Adipocyte (in vitro differentiated cells): ENCODE measurements at places on chromosomes 16 and 17.

GRCh38 chr16:66344533-66345145, 21.9 kb upstream of the CDH5 start:
- peak; percentile 85 for DNase-seq

GRCh38 chr17:47843391-47843730, 2.3 kb upstream of the SCRN2 start:
- no peak for DNase-seq

GRCh38 chr16:23827057-23827456, 8.7 kb upstream of the PRKCB start:
- DNase-seq = no peak

- no peak for DNase-seq
Measured at GRCh38 chr16:47026947-47027346, 53.5 kb upstream of the DNAJA2 start.

DNA sequence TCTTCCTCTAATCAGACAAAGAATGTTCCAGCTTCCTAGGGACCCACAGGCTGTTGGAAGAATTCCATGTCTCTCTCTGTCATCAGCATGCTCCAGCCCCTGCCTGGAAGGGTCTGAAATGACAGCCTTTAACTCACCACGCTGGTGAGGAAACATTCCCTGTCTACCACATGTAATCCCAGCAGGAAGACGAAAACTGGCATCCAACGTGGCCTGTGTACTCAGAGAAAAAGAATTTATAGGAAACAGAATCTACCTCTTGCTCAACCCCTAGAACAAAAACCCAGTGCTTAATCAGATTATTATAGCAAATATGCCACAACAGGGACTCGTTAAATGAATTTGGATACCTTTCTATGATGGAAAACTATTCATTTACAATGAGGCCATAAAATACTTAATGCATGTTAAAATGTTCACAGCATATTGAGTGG, 147.3 kb upstream of the FOXF1 start:
- peak; percentile 94 for DNase-seq

GRCh38 chr16:89924297-89924924, 1.3 kb downstream of the TUBB3 start:
- peak; percentile 80 for DNase-seq

DNA sequence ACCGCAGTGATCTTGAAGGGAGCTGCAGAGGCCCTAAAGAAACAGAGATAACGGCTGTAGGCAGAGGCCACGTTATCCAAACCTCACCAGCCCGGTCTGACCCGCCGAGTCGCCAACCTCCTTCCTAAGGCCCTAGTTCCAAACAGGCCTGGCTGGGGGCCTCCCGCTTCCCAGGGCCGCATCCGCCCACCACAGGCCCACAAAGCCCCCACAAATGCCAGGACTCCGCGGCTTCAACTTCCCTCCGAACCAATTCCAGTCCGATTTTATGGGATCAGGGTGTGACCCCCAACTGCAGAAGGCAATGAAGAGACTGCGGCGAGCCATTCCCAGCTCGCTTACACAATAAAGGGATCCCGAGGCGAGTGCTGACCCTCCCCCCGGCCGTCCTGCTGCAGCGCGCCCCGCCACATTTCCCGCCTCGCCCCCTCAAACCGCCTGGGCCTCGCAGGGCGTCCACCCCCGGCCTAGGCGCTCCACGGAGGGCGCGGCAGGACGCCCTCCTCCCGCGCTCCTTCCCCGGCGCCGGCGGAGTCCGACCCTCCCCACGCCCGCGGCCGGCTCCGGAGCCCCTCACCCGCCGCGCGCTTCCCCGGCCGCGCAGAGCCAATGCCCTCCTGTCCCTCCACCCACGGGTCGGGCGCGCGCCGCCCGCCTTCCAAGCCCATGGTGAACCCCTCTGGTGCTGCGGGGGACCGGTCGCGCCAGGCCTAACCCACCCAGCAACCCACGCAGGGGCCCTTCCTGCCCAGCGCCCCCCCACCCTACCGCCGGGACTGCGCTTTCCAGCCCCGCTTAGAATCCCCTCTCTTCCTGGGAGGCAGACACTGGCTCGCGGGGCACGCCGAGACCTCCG, 926 bp downstream of the MYH10 start:
- DNase-seq = peak; percentile 71

GRCh38 chr16:27583634-27584033, 33.7 kb downstream of the KATNIP start:
- no peak for DNase-seq

GRCh38 chr16:84641643-84642358, 6.5 kb upstream of the KLHL36 start:
- no peak for DNase-seq

DNA sequence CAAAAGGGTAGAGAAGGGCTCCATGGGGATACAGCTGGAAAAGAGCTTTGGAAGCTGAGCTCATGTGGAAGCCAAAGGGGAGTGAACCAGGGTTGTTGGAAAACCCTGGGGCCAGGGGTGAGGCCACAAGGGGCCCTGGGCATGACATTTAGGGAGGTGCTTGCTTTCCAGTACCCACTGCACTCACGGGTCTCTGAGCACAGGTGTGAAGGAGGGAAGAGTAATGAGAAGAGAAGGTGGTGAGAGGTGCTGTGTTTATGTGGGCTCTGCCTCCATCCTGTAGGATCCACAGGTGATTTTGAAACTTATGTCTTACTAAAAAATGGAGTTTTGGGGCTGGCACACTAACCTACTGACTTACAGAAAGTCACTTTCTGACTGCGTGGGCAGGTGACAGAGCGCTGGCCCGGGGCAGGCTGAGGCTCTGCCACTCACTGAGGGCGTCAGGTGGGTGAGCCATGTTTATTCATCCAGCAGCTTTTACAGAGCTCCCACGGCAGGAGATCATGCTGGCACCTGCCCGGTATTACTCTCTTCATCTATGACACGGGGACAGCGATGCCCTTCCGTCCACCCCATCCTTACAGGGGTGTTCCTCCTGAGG, 18.9 kb downstream of the KSR1 start:
- DNase-seq = no peak

GRCh38 chr17:15123593-15124263, 141.4 kb downstream of the PMP22 start:
- peak; percentile 31 for DNase-seq

DNA sequence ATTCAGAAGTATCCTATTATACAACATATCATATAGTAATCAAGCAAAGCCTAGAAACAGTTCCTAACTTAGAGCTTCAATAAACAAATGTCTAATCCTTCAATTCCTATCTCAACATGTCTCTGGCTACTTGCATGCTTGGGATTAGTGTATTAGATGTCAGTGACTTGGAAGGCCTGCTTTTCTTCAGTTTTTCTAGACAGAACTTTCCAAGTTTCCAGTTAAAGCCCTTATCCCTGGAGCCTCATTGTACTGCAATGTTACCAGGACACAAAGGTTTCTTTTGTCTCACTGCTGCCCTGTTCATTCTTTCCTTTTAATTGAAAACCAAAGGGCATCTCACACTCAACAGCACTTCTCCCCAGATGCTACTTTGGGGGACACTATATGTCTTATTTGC, 16.5 kb downstream of the PSME3IP1 start:
- DNase-seq = no peak

DNA sequence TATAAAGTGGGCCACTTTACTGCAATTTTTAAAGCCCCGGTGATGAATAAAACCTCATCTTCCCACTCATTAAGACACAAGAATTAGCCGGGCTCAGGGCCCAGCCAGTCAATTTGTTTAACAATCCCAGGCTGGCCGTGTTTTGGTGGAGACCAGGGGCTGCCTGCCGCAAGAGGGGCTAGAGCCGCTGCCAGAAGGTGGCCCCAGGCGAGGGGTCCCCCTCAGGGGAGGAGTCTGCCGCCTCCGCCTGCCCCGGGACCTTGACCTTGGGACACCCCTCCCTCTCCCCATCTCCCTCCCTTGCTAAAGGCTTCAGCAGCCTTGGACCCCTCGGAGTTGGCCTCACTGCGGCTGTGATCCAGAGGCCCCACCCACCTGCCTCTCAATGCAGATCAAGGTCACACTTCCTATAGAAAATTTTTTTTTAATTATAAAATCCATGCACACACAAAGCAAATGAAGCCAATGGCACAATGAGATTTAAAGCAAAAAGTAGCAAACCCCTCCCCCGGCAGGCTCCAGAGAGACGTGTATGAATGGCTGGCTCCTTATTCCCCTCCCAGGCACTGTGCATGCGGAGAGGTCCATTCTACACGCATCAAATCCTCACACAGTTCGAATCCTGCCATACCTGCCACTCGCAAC, 23.0 kb upstream of the SLC38A10 start:
- no peak for DNase-seq

DNA sequence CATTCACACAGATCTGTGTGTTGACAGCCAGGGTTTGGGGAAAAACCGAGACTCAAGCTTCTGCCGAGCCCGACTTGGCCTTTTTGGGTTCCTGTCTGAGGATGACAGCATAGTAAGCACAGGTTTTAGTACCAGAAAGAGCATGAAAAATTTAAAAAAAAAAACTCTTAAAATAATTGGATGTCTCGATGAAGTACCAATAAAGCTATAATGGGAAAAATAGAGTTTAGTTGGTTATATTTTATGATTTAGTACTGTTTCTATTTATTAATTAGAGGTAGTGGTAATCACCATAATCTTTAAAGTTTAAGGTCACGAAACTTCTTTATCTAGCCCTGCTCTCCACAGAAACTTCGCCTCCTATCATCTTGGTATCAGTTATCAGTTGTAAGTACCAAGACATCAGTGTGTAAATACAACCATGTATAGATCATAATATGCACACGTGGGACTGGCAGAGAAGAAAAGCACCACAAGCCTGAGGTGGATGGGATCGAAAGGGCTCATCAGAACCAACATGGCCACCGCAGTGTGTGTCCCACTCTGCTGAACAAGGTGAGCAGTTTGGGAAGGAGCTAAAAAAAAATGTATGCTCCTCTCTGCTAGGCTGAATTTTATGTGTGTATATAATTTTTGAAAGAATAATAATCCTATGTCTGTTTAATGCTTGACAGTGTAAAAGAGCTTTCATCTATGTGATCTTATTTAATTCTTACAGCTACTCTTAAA, 14.4 kb upstream of the EEF2K start:
- DNase-seq = no peak

GRCh38 chr16:60166-60565, 6.5 kb downstream of the SNRNP25 start:
- DNase-seq = no peak

DNA sequence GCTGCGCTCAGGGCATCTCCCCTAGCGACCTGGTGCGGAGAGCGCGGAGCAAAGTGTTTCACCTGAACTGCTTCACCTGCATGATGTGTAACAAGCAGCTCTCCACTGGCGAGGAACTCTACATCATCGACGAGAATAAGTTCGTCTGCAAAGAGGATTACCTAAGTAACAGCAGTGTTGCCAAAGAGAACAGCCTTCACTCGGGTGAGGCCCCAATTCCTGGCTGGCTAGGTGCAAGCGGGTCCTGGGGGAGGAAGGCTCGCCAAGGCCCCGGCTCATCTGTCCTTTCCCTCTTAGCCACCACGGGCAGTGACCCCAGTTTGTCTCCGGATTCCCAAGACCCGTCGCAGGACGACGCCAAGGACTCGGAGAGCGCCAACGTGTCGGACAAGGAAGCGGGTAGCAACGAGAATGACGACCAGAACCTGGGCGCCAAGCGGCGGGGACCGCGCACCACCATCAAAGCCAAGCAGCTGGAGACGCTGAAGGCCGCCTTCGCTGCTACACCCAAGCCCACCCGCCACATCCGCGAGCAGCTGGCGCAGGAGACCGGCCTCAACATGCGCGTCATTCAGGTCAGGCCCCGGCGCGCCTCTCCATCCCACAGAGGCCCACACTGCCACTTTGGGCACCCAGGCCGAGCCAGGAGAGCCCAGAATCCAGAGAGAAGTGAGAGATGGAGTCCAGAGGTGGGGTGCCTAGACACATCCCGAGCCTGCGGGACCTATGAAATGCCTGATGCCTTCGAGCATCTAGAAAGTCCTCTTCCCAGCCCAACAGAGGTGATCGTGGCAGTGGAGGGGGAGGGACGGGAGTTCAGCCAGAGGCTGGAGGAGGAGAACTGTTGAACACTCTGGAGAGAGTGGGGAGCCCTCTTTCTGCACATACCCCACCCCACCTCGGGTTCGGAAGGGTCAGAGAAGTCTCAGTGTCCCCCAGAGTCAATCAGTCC, 3.3 kb downstream of the LHX1 start:
- DNase-seq = no peak
